ENCODE measurements at places on chromosomes 7 and 10.

DNA sequence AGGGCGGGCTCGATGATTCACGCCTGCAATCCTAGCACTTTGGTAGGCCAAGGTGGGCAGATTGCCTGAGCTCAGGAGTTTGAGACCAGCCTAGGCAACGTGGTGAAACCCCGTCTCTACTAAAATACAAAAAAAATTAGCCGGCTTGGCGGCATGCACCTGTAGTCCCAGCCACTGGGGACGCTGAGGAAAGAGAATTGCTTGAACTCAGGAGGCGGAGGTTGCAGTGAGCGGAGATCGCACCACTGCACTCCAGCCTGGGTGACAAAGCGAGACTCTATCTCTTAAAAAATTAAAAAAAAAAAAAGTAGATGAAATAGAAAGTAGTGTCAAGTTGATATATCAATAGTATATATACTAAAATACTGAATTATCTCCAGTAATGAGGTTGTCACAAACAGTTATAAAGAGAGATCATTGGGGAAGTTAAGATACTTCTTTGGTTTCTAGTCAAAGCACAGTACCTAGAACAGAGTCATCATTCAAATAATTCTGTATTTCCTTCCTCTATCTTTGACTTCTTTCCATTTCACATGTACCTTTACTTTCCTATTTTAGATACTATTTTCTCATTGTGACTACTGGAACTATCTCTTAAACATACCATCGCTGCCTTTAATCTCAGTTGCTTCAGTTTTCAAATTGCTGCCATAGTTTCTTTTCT lies 491.7 kb downstream of the GRM8 start:
- DNase-seq: no peak

DNA sequence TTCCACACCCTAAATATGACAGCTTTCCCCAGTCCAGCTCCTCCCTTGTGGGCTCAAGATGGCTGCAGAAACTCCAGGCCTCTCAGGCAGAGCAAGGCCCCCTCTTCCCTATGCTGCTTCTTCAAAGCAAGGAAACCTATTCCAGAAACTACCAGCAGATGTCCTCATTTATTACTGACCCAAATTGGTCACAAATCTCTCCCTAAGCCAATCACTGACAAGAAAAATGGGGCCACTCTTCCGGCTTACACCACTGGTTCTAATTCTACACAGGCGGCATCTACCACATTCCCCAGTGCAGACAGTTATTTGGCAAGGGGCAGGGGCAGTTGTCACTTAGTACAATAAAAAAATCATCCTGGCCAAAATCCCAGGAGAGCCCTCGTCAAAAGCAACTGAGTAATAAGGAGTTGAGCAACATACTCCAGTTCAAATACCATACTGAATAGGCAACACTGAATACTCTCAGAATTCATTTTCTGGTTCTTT lies 150.4 kb downstream of the SFMBT2 start:
- peak; percentile 97 for DNase-seq

- peak; percentile 80 for DNase-seq
Measured at GRCh38 chr10:24552346-24553016, 171.2 kb downstream of the ARHGAP21 start.

DNA sequence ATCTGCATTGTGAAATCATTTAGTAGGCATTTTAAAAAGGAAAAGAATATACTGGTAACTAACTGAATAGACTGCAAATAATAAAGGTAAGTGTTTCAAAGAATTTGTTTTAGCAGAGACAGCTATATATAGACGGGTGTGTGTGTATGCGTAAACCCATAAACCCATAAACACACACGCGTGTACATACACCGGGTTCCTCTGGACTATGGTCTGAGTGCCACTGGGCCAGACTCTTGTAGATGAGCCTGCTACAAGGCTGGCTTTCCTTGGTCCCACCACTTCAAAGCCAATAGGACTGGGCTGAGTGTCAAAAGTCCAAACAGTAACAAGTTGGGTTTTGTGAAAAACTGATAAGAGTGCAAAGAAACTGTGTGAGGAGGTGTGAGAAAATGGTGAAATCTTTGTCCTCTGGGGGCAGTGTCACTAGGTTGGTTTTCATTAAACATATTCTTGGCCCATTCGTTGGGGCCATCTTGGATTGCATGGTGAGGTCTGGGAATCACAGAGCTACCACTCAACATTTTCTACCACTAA lies 39.8 kb downstream of the GNA12 start:
- no peak for DNase-seq

DNA sequence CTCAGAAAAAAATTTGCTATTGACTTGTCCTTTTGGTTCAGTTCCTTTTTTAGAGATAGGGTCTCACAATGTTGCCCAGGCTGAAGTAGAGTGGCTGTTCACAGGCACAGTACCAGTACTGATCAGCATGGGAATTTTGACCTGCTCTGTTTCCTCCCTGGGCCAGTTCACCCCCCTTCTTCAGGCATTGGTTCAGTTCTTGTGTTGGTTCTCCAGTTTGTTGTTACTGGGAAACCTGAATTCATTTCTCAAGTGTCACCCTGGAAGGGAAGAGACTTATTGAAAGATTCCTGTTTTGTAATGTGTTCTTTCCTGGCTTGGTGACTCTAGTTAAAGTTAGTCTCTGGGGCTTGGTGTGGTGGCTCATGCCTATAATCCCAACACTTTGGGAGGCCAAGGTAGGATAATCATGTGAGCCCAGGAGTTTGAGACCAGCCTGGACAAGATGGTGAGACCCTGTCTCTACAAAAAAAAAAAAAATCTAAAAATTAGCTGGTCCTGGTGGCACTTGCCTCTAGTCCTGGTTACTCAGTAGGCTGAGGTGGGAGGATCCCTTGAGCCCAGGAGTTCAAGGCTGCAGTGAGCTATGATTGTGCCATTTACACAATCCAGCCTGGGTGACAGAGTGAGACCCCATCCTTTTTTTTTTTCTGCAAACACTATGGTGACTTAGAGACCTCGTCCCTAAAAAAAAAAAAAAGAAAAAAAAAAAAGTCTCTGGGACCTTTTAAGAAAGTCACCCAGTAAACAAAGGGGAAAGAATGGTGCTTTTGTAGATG lies 52.7 kb downstream of the CNNM2 start:
- no peak for DNase-seq

Data from MCF 10A (cell line).